Fibroblast of skin of left biceps (primary cell): ENCODE measurements at places on chromosomes 13 and 19.

GRCh38 chr19:14477418-14478112 is 2.4 kb upstream of the PTGER1 start:
- no peak for DNase-seq

- DNase-seq = no peak
Measured at GRCh38 chr19:54502518-54503048, at the start of gene LAIR2. Gene LAIR2 (plus strand): TSS chr19:54502831. CDS start chr19:54502919, 88 bp downstream.

DNA sequence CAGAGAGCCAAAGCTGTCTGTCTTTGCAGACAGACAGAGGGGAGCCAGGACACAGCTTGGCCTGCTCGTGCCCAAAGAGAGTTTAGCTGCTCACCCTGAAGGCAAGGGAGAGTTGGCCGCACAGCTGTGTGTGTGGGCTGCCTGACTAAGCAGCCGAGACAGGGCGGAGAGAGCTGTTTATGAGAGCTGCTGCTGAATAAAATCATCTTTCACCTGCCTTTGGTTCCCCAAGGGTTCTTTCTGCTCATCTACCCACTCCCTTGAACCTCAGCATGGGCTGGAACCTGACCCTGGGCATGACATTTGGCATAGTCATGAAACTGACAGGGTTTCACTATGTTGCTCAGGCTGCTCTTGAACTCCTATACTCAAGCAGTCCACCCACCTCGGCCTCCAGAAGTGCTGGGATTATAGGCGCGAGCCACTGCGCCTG is 98.2 kb downstream of the RBM26 start:
- no peak for DNase-seq

GRCh38 chr13:73691891-73692290 is 442.3 kb downstream of the KLF12 start:
- DNase-seq = no peak

DNA sequence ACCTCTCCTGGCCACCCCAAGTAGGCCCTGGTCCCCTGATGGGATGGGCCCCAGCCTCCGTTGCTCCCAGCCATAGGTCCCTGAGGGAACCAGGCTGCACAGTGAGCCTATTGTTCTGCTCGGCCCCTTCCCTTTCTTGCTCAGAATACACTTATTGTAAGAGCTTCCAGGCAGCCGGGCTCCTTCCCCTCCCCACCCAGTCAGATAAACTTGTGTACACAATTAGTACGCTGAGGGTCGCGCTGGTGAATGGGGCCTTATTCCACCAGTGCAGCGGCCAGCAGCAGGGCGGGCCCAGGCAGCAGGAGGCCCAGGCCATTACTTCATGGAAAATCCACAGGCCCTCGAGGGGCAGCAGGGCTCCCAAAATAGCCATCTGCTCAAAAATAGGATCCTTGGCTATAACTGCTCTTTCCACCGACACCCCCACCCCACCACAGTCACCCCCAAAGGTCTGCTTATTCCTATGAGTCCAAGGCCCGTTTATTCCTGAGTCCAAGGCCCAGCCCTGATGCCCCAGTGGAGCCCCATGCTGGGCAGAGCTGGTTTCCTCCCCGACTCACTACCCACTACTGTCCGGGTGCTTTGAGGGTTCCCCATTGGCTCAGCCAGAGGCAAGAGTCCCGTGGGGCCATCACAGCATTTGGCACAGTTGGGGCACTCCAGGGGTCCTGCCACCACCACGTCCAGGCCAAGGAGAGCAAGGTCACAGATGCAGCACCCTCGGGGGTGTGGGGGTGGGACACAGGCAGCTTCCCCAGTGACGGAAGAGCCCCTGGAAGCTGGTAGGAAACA is 22.1 kb downstream of the CAPN12 start:
- no peak for DNase-seq

- DNase-seq = no peak
Measured at GRCh38 chr19:2678044-2678671, 24.3 kb downstream of the GNG7 start.

GRCh38 chr13:20843166-20843565 is 59.4 kb downstream of the XPO4 start:
- DNase-seq = no peak

DNA sequence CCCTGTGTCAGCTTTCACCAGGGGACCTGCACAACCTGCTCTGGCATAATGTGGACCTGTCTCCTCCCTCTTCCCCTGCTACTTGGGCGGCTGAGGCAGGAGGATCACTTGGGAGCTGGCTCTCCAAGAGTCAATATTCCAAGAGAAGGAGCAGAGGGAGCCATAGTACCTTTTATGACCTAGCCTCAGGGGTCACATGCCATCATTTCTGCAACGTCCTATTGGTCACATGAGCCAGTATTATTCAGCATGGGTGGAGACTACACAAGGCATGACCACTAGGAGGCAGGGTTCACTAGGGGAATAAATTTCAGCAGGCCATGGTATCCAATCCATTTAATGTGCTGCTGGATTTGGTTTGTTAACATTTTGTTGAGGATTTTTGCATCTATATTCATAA is 12.0 kb upstream of the SHFL start:
- DNase-seq = no peak

- no peak for DNase-seq
Measured at GRCh38 chr13:84980571-84980970, 818.6 kb downstream of the SLITRK6 start.

- no peak for DNase-seq
Measured at GRCh38 chr13:75347925-75348324, 134.0 kb downstream of the TBC1D4 start.

- DNase-seq = peak; percentile 71
Measured at GRCh38 chr13:98370806-98371515, 193.9 kb upstream of the RNF113B start.

GRCh38 chr13:61695147-61695546 is 279.5 kb upstream of the PCDH20 start:
- no peak for DNase-seq

DNA sequence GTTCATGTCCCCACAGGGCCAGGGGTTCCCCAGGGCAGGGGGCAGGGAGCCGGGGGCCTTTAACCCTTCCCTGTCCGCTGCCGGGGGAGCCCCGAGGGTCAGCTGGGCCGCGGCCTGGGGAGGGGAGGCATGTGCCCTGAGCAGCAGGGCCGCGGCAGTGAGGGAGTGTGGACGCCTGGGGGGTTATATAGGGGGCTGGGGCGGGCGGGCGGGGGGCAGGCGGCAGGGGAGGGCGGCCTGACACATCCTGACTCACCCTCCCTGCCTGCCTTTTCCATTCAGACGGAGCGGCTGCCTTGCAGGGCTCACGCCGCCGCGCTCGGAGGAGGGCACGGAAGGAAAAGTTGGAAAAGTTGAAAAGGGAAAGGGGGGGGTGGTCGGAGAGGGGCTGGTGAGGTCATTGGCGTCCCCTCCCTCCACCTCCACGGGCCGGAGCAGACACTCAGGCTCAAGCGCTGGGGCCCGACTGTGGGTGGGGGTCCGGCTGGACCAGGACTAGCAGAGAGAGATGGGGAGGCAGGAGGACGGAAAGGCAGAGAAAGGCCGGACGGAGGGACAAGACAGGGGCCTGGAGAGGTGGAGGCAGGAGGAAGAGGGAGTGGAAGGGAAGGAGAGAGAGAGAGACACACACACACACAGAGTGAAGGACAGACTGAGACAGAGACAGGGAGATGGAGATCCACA is at the start of gene IL11:
Gene IL11, minus strand, starts transcription at position 159 of the 684 bp plus-strand sequence. Its CDS starts 153 bp downstream, at position 6.
- no peak for DNase-seq

- no peak for DNase-seq
Measured at GRCh38 chr13:94707400-94708021, 4.8 kb downstream of the SOX21 start.

DNA sequence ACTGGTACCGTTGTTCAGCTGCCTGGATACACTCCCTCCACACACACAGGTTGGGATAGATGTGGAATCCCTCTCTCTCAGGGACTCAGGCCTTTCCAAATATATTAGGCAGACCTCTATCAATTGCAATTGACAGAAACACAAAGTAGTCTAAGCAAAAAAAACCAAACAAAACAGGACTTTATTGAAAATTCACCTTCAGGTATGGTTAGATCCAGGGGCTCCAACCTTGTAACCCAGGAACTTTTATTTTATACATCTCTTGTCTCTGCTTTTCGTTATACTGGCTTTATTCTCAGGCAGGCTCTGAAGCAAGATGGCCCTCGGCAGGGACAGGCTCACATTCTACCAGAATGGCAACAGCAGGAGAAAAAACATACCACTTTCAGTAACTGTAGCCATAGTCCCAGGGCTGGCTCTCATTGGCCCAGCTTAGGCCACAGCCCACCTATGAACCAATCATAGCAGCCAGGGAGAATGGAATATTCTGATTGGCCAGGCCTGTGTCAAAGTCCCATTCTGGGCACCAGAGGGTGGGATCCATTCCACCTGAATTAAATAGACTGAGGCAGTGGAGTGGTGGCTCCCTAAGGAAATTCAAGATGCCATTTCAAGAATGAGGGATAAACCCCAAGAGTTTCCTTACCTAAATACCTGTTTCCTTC is 13.1 kb upstream of the CEACAM19 start:
- no peak for DNase-seq

DNA sequence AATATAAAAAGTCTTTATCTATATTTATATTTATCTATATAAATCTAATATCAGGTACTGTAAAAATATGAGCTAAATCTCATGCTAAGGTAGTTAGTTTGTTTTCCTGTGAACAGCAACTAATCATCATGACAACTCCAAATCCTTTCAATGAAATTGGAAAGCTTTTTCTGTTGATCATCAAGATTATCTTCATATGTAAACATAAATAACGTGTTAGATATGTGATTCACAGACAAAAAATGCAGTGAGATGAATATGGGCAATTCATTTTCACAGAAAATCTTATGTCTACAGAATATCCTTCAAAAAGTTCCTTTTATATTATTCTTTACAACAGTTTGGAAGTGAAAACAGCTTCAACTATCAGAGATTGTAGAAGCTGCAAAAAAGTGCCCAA is 41.7 kb upstream of the EEF1AKMT1 start:
- DNase-seq = no peak

DNA sequence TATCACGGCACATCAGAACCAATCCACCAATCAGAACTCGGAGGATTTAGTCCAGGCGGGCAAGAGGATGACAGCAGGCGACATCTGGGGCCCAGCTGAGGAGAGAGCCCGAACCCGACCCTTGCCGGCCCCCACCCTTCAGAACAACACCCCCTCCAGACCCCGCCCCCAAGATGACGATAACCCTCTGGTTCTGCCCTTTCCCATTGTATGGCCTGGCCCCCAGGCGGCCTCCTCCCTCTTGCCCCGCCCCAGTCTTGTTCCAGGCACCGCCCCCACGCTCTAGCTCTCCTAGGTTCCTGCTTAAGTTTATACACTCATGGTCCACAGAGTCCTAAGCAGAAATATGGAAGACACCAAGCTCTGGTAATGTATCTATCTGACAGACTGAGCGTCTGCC is 2.8 kb upstream of the ZNF83 start:
- DNase-seq = no peak

DNA sequence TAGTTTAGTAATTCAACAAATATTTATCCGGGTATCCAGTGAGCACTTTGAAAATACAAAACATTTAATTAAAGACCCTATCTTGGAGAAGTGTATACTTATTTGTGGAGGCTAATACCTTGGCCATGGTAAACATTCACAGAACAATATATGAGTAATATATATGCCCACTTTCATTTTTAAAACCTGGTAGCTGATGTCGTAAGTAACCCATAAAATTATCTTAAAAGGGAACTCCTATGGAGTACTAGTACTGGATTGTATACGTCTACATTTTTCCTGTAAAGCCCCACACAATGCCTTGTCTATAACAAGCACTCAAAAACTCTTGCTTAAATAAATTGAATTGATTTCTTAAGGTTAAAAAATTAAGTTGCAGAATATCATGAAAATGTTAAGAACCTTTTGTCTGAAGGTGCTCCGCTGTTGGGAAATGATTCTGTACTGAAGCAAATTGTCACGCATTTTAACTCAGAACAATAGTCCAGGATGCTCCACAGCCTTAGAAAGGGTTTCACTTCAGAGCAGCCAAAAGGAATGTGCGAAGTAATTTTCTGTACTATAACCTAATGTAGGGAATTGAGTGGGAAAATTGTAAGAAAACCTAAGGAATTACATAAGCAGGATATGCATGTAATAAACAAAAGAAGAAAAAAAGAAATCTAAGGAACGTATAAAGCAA is 58.9 kb upstream of the C1QTNF9 start:
- no peak for DNase-seq
